PC-3 (cell line): ENCODE measurements at places on chromosomes 11 and 22.
A peak's percentile ranks its signal among the peaks of the same experiment; 100 is the strongest.

GRCh38 chr11:128961645-128962044 is 19.0 kb upstream of the TP53AIP1 start:
- DNase-seq, result no peak

DNA sequence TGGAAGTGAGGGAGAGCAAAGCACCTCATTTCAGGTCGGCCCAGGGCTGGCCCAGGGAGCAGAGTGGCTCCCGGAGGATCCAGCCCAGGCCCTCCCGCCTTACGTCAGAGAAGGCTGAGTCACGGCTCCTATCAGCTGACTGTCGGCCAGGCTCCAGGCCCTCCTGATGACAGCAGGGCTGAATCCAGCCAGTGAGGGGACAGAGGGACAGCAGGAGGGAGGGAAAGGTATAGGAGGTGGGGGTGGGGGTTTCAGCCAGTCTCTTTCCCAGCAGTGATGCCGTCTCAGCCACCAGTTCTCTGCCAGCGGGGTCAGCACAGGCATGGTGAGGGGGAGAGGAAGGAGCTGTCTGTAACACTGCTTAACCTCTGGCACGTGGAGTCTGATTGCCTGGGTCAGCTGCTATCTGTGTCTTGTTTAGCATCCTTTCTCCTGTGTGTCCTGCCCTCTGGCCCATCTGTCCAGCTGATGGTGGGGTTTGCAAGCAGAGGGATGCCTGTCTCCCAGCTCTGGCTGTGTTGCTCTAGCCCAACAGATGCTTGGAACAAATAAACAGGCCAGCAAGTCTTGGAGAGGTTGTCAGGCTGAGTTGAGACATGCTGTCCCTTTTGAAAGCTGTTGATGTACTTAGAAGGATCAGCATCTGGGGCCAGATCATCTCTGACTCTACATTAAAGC is 74.0 kb downstream of the ADAMTS15 start:
- DNase-seq, result peak; percentile 93

GRCh38 chr11:100105982-100106358 is 581.1 kb upstream of the ARHGAP42 start:
- DNase-seq, result no peak

DNA sequence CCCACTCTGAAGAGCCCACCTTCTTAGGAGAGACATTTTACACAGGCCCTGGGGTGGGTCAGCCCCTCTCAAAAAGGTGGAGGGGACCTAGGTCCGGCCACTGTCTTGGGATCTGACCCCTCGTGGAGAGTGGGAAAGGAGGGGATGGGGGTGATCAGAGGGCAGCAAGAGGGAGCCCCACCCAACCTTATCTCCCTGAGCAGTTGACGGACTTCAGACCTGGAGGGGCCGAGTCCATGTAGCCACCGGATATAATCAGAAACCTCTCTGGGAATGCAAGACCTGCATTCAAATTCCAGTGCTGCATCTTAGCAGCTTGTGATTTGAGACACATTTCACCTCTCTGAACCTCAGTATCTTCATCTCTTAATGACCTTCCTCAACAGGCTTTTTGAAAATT is 44.0 kb downstream of the TP53I11 start:
- no peak for DNase-seq
